ENCODE measurements at places on chromosomes 12 and 14.

DNA sequence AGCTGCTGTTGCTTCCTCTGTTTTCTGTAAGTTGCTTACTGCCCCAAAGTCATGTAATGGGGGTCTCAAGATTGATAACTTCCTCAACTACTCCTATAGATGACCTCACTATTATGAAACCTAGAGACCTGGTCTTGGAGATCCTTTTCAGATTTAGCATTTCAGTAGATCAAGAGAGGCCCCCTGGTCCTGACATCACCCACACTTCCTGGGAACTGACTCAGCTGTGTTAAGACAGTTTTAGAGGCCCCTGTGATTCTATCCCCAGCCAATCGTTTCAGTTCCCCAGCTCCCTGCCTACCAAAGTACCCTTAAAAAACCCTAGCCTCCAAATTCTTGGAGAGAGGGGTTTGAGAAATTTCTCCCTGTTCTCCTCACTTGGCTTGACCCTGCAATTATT, 9.2 kb upstream of the ARG2 start:
- no peak for DNase-seq

DNA sequence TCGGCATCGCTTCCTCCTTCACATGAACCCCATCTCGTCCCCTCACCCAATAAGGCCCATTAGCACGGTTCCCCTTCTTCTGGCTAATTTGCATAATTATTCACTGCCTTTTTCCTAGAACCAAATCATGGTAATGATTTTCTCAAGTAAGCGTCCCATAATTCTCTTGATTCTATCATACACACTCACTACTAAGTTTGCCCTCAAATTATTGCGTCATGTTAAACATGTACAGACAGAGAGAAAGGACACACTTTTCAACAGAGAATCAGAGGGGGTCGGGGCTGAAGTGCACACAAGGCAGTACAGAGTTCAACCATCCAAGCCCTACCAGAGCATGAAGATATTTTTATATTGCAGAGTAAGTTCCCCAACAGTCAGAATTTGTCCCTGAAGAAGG, 256.6 kb downstream of the FOXN3 start:
- DNase-seq = peak; percentile 41

GRCh38 chr12:80504389-80505163, 60.5 kb downstream of the PTPRQ start:
- no peak for DNase-seq

DNA sequence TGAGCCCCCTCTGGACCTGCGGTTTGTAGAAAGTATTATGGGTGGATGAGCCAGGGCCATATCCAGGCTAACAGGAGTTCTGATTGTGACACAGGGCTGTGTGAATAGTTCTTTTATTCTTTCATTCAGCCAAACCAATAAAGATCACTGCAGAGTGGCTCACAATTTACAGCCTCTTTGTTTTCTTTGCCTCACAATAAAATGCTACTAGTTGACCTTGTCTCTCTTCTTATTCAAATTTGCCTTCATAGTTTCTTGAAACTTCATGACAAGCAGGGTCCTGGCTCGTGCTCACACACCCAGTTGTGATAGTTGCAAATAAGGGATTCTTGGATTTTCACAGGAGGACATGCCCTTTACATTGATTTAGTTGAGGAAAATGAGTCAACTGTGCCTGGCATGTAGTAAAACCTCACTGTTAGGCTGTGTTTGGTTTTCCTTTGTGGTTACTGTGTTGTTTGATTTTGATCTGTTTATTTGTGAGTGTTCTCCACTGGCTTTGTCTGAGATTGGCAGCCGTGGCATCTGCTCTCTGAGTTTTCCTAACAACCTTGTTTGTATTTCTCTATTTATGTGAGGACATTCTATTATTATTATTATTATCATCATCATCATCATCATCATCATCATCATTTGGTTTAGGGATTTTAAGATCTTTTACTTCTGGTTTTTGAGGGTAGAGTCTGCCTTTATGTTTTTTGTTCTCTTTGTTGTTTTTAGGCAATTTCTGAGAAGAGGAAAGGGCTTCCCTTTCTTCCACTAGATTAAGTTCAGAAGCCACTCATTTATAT, 2.7 kb upstream of the KRT6B start:
- no peak for DNase-seq

DNA sequence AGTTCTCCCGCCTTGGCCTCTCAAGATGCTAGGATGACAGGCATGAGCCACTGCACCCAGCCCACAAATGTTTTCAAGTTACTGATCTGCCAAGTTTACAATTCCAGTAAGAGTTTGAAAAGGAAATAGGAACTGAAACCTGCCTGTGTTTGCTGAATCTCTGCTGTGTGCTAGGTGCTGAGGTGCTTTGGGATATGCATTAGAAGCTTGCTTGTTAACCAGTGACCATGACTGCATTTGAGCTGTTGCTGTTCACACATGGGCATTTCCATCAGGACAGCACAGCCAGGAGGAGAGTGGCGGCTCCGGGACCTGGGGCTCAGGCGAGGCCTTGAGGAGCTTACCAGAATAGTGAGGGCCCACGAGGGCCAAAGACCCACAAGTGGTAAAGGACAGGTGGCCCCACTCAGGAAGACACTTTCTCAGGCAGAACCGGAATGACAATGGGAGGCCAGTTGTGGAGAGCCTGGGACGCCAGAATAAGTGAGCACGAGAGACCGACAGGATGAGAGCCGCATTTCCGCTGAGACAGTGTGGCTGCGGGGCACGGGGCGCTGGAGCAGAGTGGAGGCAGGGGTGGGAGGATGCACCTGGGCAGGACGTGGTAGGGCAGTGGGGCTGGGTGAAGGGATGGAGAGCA, 54.5 kb upstream of the MMP17 start:
- DNase-seq = no peak

DNA sequence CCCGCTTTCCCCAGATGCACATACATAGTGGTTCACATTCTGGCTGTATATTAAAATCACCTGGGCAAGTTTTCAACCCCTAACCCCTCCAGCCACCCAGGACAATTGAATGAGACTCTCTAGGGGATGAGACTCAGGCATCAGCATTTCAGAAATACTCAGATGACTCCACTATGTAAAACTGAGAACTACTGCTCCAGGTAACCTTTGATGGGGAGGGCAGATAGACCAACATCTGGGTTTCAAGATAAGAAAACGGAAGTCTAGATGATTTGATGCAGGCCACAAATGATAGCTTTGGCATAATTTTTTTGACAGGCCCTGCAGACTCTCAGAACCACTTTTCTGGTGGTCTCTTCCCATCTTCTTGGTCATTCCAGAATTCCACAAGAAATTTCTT, 341.1 kb downstream of the EMP1 start:
- DNase-seq = no peak

DNA sequence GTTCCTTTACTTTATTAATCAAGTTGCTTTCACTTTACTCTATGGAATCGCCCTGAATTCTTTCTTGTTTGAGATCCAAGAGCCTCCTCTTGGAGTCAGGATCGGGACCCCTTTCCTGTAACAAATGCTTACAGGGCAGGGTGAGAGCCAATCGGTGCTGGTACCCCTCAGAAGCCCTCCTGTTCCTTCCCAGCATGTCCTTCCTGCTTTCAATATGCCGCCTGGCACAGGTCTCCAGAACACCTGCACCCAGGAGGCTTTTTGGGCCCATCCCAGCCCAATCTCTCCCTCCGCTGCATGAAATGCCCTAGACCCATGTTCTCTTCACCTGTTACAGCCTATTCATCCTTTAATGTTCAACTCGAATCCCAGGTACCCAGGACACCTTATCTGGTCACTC, 122.2 kb downstream of the FOXN3 start:
- DNase-seq = no peak

Measured in NB4 (cell line).